ENCODE measurements at places on chromosomes 12 and 14.
A peak's percentile ranks its signal among the peaks of the same experiment; 100 is the strongest.

DNA sequence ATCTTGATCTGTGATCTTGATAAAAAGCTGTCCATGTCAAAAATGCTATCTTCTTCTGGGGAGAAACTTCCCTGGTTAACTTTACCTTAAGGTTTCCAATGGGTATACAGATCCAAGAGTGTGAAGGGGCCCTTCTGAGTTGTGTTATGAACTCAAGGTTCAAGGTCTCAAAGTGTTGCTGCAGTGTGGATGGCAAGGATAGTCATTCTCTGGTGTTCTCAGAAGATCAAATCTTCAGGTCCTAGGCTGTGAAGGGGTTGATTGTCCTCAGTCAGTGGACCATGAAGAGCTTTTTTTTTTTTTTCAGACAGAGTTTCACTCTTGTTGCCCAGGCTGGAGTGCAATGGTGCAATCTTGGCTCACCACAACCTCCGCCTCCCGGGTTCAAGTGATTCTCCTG is 114.4 kb downstream of the SPTSSA start:
- DNase-seq, result no peak

GRCh38 chr12:50057000-50057841 is at the start of gene ASIC1:
ASIC1 (plus strand) TSS chr12:50057596; CDS start chr12:50058767, 1,171 bp downstream.
- DNase-seq, result peak; percentile 65

DNA sequence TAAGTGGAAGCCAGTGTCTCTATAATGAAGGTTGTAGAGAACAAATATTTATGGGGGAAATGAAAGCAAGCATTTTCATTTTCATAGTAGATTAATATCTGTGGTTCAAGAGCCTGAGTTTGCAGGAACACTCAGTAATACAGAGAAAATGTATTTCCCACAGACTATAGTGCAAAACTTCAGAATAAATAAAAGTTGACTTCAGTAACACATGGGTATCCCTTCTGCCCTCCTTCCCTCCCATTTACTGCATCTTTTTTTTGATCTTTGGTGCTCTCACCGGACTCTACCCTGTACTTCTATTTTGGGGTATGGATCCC is 75.3 kb upstream of the AMN1 start:
- no peak for DNase-seq

GRCh38 chr14:81023095-81023710 is 67.8 kb downstream of the TSHR start:
- no peak for DNase-seq

DNA sequence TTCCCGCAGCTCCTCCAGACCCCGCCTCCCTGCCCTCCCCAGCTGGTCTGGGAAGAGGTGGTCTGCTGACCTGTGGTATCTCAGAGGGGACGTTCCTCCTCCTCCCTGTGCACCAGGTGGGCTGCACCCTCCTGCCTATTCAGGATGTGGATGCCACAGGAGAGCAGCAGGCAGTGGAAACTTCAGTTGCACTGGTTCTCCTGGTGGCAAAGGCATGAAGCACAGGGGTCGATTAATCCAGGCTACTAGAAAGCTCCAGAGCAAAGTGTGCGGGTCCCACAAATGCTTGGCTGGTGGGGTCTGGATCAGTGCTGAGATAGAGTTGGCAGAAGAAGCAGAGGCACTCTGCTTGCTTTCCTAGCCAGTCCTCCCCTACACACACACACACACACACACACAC is 197.0 kb downstream of the SLC41A2 start:
- DNase-seq, result no peak

GRCh38 chr12:67649261-67649569 is 670 bp downstream of the DYRK2 start:
- DNase-seq, result no peak

- no peak for DNase-seq
Measured at GRCh38 chr12:10615532-10615931, 2.1 kb upstream of the MAGOHB start.

GRCh38 chr12:117096501-117097042 is 2.6 kb downstream of the TESC start:
- DNase-seq, result no peak

GRCh38 chr14:61703342-61704129 is 8.2 kb downstream of the HIF1A start:
- no peak for DNase-seq

- no peak for DNase-seq
Measured at GRCh38 chr14:33463731-33464130, 487.1 kb downstream of the EGLN3 start.

- no peak for DNase-seq
Measured at GRCh38 chr14:22896356-22896755, 13.3 kb downstream of the REM2 start.

DNA sequence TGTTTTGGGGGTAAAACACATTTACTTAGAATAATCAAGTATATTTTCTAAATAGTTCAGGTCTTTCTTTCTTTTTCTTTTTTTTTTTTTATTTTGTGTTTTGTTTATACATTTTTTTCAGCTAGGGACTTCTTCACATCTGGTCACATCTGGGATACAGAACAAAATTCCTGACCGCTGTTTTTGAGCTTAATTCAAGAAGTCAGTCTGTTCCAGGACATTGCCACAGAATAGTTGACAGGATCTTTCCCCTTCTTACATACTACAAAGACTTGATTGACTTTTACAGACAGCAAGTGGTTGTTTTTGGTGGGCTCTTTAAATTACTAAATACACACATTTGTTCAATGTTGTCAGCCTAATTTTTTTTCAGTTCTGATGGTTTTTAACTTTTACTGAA is 41.8 kb upstream of the DCN start:
- no peak for DNase-seq

GRCh38 chr12:131675126-131676080 is 35.5 kb upstream of the SFSWAP start:
- DNase-seq, result no peak

- no peak for DNase-seq
Measured at GRCh38 chr12:70686907-70687306, 49.7 kb upstream of the PTPRB start.

- DNase-seq, result peak; percentile 18
Measured at GRCh38 chr14:76346391-76347160, 29.4 kb upstream of the ESRRB start.

DNA sequence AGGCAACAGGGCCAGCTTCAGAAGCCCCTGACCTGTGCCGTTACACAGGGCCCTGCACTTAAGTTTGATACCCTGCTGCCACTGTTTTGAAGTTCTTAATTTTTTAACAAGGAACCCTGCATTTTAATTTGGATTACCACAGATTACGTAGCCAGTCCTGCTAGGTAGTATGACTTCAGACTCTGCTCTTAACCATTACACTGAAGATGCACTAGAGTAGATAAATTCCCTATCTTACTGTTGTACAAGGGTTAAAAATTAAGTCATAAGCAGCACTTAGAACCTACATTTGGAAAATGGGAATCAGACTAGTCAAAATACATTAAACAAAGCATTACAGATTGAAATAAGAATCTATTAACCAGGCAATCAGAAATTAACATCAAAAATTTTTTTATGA is 2.3 kb downstream of the GNPNAT1 start:
- no peak for DNase-seq

GRCh38 chr12:53070877-53071492 is 8.2 kb downstream of the SPRYD3 start:
- no peak for DNase-seq
